ENCODE measurements at places on chromosomes 4 and X.
A peak's percentile ranks its signal among the peaks of the same experiment; 100 is the strongest.

- no peak for DNase-seq
Measured at GRCh38 chr4:1239950-1240307, 9.0 kb downstream of the CTBP1 start.

DNA sequence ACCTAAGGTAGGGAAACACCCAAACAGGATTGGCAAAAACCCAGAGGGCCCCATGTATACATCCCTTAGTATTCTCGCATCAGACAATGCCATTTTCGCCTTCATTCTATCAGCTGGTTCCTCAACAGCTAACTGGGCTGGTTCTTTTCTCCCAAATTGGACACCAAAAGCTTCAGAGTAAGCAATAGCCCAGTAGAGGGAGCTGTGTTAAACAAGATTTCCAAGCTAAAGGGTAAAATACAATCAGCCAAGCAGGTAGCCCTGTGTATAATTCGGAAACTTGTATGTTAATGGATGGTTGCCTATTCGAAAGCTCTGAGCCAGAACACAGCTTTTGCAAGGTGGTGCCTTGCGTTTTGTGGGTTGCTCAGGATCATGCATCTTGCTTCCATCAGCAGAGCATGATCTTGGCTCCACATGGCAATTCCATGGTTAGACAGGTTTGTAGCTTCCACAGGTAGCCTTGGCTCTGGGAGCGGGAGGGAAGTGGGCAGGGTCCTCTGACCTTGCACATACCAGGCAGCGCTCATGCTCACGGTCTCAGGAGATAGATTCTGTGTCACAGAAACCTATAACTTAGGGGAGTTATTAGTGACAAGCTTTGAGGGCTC lies 115.2 kb upstream of the LNX1 start:
- DNase-seq, result peak; percentile 39

GRCh38 chr4:76028350-76028765 lies 5.1 kb upstream of the CXCL10 start:
- DNase-seq, result peak; percentile 9

DNA sequence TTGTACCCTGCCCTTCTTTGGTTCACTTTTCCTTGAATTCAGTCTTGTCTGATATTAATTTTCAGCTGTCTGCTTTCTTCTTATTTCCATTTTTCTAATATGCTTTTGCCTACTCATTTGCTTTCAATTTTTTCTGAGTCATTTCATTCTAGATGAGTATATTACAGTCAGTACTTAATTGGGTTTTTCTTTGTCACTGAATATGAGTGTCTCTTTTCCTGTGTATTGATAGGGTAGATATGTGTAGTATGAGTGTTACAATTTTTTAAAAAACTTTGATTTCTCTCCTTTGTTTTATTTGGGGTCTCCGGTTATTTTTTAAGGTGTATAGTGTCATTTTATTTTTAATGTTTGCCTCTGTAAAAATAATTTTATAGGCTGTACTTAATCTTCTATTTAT lies 222.2 kb downstream of the IDS start:
- DNase-seq, result no peak

DNA sequence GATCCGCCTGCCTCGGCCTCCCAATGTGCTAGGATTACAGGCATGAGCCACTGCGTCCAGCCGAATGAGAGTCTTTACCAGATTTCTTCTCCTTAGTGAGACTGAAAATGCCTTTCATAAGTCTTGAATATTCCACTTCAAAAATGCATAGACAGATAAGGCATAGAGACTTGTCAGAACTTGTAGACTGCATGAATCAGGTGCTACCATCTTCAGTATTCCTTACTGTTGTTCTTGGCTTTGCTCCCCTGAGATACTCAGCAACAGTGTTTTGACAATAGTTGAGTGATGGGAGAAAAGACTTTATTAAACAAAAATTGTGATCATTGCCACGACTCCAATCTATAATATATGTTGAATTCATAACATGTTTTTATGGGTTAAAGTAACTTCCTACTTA lies 11.0 kb downstream of the TKTL2 start:
- DNase-seq, result no peak

GRCh38 chr4:48739560-48740019 lies 40.5 kb downstream of the FRYL start:
- no peak for DNase-seq

DNA sequence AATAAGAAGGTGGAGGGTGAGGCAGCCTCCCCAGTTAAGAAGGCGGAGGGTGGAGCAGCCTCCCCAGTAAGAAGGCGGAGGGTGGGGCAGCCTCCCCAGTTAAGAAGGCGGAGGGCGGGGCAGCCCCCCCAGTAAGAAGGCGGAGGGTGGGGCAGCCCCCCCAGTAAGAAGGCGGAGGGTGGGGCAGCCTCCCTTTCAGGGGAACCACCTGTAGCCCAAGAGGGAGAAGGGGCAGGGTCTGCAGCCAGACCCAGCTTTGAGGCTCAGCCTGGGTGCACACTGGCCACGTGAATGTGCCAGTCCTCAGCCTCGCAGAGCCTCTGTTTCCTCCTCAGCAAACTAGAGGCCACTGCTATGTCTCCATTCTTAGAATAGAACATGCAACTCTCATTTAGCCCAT lies 52.6 kb downstream of the HMX1 start:
- no peak for DNase-seq

DNA sequence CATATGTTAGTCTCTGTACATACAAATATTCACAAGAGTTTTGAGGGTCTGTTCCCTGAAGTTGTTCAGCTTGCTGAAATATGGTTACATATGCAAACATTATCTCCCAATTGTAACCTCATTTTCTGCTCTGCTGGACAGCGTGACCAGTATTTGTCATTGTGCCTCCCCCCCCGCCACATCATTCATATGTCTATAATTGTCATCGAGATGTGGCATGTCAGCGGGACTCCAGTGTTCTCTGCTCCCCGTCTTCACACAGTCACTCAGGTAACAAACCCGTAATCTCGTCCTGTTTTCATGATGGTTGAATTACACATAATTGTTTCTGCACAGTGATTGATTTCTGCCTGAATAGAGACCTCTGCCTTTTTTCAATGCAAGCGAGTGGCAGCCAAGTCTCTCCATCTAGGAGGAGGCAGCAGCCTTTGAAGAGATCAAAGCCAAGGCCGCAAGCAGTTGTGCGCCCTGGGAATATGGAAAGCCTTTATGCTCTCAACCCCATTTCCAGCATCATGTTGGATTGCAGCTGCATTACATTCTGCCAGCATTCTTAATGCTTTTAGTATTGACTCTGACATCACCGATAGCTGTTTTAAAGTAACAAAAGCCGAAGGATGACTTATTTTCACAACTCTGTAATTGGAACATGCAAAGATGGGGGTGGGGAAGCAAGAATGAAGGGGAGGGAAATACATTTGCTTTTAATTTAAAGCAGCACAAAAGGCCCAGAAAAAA lies 27.4 kb downstream of the LEF1 start:
- DNase-seq, result no peak

- DNase-seq, result no peak
Measured at GRCh38 chrX:77565278-77565677, 118.1 kb downstream of the FGF16 start.

DNA sequence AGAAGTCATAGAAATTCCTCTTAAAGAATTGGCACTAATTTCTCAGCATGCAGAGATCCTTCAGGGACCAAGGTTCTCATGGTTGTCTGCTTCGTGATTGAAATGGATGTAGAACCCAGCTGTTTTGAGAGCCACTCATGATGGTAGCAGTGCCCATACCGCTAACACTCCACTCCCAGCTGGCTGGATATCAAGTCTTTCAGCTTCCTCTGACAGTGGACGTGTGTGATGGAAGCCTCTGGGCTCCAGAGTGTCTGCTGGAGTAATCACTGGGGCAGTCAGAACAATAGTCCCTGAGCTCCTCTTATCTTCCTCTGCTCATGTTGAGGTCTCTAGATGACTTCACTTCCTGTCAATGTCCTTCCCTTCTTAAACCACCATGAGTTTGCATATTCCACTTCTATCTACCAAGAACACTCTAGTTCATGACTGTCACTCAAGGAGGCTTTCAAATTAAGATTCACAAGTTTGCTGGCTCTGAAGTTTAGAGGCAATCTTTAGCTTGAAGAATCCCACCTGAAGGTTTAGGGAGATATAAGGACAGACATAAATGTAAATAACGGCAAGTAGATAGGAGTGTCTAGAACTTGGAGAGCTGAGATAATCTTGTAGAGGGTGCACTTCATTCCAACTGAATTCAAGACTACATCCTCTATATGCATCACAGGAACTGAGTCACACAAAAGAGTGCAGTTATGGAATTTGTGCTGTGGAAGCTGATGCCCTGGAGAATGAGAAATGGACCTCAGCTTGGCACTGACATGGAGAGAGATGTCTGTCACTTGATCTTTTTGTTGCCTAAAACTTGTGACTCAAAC lies 64.5 kb upstream of the WDR1 start:
- no peak for DNase-seq

DNA sequence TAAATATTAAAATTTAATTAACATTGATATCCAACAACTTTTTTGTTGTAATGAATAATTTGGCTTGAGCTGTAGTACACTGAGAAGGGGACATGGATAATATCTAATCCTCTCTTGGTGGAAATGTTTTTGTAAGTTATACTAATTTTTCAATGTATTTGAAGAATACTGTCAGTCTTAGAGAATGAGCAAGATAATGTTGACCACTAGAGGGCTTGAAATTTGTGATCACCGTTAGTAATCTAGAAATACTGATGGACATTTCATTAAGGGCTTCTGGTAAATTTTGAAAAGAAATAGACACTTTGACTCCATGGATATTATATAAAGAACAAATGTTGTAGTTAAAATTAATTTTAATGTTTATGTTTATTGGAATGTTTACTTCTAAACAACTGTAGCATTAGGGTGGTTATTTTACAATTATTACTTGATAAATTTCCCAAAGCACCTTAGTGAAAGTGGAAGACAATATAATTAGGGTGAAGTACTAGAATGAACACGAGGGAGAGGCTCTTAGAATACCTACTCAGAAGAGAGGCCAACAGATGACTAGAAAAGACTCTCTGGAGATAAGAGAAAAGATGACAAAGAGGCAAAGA lies 20.0 kb upstream of the CAMK2D start:
- peak; percentile 38 for DNase-seq

- no peak for DNase-seq
Measured at GRCh38 chr4:165588534-165589315, 209.9 kb downstream of the CPE start.

- no peak for DNase-seq
Measured at GRCh38 chrX:17544821-17545220, 169.8 kb downstream of the NHS start.
